ENCODE measurements at places on chromosomes 6 and 20. TPM values are rescaled to one million over a fixed set of nuclear protein-coding genes. Genes with fewer than 3 reads are reported as not detected.

TNNC2 gene
- polyA plus RNA-seq, result 2.5 TPM

SIRPD gene
- not detected for polyA plus RNA-seq

DAAM2 gene
- polyA plus RNA-seq, result not detected

SPATS1 gene
- polyA plus RNA-seq, result not detected

FAM83C gene
- 0.03 TPM for polyA plus RNA-seq

RAB23 gene
- polyA plus RNA-seq, result 4.3 TPM

CCR6 gene
- 8.7 TPM for polyA plus RNA-seq

DOK5 gene
- not detected for polyA plus RNA-seq

OR2J1 gene
- 0.05 TPM for polyA plus RNA-seq

SMIM8 gene
- 3.9 TPM for polyA plus RNA-seq

ZSCAN23 gene
- 0.29 TPM for polyA plus RNA-seq
